ENCODE measurements at places on chromosomes 2 and 18.

- no peak for DNase-seq
These were observed 23.2 kb upstream of the SLC35F6 start for GRCh38 chr2:26740890-26741302.

DNA sequence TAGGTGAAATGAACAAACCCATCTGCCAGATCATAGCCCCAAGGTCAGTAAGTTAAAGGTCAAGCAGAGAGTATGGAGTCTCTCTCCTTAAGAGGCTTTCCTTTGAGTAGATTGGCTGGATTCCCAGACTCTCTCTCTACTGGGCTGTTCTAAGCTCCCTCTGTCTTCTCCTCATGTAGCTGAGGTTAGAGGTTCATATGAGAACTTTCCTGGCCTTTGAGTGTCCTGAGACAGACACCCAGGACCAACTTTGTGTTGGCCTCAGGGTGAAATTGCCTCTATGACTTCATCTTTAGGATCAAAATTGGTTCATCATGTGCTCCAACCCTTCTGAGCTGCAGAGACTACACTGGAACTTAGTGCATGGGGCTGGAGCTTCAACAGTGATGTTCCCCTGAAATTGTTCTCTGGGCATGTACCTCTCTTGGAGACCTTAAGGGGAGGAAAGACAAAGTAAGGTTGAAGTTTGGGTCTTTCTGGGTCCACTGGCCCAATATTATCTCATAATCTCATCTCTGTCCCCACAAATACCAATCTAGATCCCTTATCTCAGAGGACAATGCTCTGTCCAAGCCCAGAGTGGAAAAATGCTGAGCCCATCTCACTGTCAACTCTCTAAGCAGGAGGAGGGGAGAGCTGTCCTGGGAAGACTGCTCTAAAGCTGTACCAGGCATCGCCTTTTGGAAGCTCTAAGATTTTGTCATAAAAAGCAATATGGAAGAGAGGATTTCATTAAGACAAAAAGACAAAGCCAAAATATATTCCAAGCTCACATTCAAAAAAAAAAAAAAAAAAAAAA, 177.3 kb upstream of the ARL4C start:
- no peak for DNase-seq

DNA sequence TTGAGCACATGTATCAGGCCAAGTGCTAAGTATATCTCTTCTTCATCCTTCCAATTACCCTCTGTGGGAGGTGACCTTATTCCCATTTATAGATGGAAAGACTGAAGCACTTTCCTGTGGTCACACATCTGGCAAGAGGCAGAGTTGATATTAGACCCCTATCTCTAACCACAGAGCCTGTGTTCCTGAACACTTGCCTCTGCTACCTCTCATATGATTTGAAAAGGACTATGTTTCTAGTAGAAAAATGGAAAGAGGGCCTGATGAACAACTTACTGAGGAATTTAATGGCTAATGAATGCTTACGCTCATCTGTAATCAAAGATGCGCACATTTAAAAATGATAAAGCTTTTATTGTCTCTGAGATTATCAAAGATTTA, 46.2 kb upstream of the DYNC2LI1 start:
- no peak for DNase-seq

DNA sequence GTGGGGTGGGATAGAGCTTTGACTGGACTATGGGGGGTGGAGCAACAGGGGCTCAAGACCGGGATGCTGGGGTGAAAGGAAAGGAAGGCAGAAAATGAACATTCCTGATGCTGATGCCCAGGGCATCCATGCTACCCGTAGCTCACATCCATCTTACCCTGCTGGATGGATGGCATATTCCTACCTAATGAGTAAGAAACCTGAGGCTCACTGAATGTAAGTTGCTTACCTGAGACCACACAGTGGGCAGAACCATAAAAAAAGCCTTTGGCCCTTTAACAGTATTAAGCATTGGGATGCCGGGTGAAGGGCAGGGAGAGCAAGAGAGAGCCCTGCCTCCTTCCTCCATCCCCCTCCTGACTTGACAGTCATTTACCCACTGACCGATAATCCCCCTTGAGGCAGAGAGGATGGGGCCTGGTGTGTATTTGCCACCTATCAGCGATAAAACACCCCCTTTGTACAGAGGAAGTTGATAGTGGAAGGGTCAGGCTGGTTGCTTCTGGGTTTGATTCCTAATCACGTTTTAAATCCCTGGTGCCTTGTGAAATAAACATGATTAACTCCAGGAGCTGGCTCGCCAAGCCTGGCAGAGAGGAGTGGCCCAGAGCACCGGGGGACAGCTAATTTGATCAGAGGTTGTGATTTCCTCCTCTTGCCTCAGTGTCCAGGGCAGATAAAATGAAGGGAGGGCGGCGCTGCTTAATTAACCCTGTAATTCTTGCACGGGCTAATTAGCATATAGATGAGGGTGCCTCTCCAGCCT, 105.9 kb upstream of the HS6ST1 start:
- no peak for DNase-seq

DNA sequence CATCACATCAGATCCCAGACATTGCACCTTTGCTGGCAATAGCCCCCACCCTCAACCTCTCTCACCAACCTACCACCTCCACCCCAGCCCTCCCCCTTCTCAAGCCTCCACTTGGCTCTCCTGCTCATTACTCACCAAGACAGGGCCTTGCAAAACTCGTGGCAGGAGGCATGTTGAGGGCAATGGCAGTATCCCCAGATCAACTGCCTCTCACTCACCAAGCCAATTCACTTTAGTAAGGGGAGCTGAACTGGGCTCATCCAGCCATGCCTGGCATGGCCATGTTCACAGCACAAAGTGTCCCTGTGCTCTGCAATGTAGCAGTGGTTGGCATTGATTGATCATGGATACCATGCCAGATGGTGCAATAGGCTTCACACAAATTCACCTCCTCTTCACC, 46.3 kb upstream of the TEX51 start:
- no peak for DNase-seq

DNA sequence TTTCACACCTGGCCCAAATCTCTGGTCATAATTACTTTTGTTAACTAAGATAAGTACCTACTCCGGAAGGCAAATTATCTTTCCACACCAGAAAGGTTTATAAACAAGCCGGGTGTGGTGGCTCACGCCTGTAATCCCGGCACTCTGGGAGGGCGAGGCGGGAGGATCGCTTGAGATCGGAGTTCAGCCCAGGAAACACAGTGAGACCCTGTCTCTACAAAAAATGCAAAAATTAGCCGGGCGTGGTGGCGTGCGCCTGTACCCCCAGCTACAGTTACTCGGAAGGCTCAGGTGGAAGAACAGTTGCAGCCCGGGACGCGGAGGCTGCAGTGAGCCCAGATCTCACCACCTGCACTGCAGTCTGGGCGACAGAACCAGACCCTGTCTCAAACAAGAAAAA, 2.1 kb downstream of the PUM2 start:
- DNase-seq: no peak

DNA sequence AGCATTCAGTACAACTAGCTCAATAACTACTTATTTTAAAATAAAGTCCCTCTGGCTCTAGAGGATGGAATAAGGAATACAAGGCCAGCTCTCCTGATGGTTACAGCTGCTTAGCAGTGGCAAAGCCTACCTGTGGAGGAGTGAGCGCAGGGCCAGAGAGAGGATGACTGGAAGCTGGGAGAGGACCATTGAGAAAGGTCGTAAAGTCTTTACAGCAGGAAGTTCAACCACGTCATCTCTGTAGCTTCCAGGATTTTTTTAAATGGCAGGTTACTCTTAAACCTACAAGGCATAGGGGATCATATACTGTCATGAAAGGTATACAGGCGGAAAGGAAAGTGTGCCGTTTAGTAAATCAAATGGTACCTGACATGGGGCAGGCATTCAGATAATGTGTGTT, 26.3 kb downstream of the ANXA4 start:
- no peak for DNase-seq

GRCh38 chr2:38485734-38486133, 108.7 kb upstream of the ATL2 start:
- no peak for DNase-seq
